ENCODE measurements at places on chromosomes 3 and 15.

DNA sequence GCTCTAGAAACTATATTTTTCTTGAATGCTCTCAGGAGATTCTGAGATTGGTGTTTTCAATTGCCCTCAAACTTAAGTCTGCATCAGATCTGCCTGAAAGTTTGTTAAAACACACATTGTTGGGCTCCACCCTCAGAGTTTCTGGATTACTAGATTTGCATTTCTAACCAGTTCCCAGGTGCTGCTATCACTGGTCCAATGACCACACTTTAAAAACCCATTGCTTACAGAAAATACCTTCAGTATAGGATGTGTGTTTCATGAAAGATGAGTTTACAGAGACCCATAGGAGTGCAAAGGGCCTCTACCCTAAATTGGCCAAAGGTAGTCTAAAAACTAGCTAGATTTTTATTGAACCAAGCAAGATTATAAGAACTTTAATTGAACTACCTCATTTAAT, 17.8 kb downstream of the GRM7 start:
- DNase-seq = no peak

DNA sequence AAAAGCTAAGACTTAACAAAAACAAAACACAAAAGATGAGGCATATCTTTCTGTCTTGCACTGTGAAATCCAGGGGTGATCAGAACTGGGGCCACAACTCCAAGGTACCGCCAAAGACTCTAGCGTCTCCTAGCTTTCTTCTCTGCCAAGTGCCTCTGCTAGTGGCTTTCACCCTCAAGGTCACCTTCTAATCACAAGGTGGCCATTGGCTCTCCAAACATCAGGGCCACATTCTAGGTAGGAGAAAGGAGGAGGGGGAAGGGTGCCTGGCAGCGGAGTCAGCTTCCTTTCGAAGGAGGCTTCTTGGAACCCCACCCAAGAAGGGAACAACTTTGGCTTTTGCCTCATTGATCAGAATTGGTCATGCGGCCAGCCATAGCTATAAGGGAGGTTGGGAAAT, 168.8 kb upstream of the SMAD3 start:
- no peak for DNase-seq

DNA sequence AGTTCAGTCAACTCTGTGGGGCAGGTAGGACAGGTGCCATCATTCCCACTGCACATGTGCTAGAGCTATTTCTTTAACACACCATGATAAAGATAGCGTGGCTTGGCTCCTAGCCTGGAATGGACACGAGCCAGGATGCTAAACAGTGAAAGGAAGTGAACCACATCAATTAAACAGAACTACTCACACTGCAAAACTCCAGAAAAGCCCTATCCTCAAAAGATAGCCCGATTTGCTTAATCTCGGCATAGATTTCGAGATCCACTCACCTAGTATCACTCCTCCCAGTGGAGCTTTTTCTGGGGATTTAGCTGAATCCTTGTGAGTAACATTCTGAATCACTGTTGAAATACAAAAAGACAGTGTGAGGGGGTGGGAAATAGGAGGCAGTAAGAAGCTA, 118.0 kb downstream of the ABI3BP start:
- no peak for DNase-seq

- no peak for DNase-seq
Measured at GRCh38 chr3:7382293-7383010, 521.5 kb downstream of the GRM7 start.

- DNase-seq = peak; percentile 51
Measured at GRCh38 chr15:59138243-59138642, 33.3 kb downstream of the CCNB2 start.

DNA sequence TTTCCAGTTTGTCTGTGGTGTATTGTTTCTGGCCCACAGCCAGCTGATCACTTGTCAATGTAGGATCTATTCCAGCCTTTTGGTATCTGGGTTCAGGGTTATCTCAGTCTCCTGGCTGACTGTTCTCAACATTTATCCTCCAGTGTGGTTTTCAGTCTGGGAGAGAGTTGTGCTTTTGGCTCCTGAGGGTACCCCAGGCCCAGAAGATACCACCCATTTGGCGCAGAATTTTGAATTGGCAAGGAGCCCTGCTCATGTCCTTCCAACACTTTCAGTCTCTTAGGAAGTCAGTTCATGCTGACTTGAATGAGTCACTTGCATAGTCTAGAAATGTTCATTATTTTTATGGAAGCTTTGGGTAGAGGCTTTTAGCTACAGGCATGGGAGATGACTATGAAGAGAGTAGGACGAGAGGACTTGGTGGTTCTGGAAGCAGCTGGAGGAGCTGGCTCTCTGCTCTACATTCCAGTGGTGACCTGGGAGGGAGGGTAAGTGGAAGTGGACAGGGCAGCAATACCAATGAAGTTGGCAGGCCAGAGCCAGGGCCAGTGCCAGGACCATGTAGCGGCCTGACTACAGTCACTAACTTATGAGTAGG, 7.2 kb downstream of the POLR2H start:
- DNase-seq = no peak

- peak; percentile 49 for DNase-seq
Measured at GRCh38 chr3:42526616-42527367, 24.3 kb downstream of the VIPR1 start.

Data from activated CD8-positive, alpha-beta memory T cell treated with anti-CD3 and anti-CD28 coated beads, Interleukin-2, amount 50 U/mL, for 4 hours (primary cell).